Sciatic nerve (tissue), 2 donors: ENCODE measurements at places on chromosomes 3 and 15.

GRCh38 chr3:7565574-7565973 is 704.7 kb downstream of the GRM7 start:
- DNase-seq = no peak

- DNase-seq = no peak
Measured at GRCh38 chr15:55224892-55225291, 28.2 kb upstream of the RSL24D1 start.

DNA sequence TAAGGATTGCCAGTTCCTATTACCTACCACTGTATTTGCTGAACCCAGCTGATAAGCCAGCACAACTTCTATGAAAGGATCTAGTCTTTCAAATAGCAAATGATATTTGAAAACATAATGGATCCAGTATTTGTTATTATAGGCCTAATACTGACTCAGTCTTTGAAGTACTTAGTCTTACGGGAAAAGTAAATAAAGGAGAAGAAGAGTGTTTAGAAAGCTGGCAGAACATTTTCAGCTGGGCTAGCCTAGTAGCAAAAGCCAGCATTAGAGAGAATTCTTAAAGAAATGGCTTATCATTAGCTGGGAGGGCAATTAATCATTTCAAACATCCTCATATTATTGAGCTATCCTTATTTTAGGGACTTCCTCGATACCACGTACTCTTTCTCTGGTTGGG is 101.4 kb upstream of the GOLIM4 start:
- DNase-seq = no peak

GRCh38 chr3:74617776-74618175 is 3.3 kb upstream of the CNTN3 start:
- DNase-seq = no peak

DNA sequence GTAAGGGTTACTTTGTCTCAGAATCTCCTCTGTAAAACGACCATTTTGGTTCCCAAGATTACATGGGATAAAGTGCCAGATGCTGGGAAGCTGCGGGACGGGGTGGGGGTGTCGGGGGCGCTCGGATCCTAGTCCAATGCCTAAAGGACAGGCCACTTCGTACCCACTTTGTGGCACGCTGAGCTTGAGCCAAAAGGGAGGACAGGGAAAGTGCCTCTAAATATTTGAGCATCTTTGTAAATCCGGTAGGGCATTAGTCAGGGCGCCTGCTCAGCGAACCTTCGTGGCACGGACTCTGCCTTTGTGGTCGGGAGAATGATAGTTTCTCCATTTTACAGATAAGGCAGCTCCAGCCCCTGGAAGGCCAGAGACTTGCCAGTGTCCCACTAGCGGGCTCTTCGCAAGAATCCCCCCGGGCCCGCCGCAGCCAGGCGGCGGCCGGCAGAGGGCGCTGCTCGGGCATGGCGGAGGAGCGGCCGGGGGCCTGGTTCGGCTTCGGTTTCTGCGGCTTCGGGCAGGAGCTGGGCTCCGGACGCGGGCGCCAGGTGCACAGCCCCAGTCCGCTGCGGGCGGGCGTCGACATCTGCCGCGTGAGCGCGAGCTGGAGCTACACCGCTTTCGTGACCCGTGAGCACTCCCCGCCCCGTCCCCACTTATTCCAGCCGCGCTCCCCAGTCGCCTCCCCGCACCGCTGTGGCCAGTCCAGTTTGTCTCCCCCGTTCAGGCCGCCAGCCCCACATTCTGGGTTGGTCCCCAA is 1.8 kb downstream of the RCCD1 start:
- peak; percentile 88 for DNase-seq

- DNase-seq = no peak
Measured at GRCh38 chr3:106582151-106582550, 713.3 kb upstream of the CBLB start.

- DNase-seq = no peak
Measured at GRCh38 chr15:82100111-82100929, 54.5 kb upstream of the MEX3B start.

DNA sequence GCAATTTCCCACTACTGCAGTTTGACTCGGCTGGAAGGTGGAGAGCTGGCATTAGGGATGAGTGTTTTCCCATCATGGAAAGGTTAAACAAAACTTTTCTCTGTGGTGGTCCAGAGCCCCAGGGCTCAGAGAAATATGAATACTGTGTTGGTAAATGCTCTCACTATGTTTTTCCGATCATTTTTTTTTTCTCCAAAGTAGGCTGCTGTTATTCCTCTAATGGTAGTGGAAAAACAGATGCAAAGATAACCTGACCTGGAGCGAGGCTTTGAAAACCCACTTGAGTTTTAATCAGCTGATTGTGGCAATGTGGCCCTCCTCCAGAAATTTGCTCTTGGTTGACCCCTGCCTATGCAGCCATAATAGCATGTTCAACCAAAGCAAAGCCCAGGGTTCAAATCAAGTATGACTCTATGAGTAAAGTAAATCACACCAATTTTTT is 320.8 kb upstream of the CTNNB1 start:
- no peak for DNase-seq

- DNase-seq = no peak
Measured at GRCh38 chr3:127768346-127769008, 53.8 kb downstream of the MGLL start.

GRCh38 chr15:68307131-68307928 is 29.8 kb downstream of the FEM1B start:
- no peak for DNase-seq

- DNase-seq = no peak
Measured at GRCh38 chr3:151356794-151357462, 27.6 kb upstream of the P2RY13 start.
